IMR-90 (cell line): ENCODE measurements at places on chromosomes 1 and 21. TPM values are rescaled to one million over a fixed set of nuclear protein-coding genes. Genes with fewer than 3 reads are reported as not detected.

The CRYBG2 gene
- total RNA-seq, result not detected in 2 replicates

The ZMYND12 gene
- under 0.01 TPM in 1 of 2 replicates, not detected in the other for total RNA-seq

The LTN1 gene
- 35.5 and 45.0 TPM in 2 replicates for total RNA-seq

The PEAR1 gene
- 2.0 and 2.8 TPM in 2 replicates for total RNA-seq

The ITLN2 gene
- total RNA-seq, result not detected in 2 replicates

The BARHL2 gene
- total RNA-seq, result not detected in 2 replicates

The RIIAD1 gene
- not detected in 2 replicates for total RNA-seq

The ACTL8 gene
- under 0.01 and 0.28 TPM in 2 replicates for total RNA-seq

The AMPD1 gene
- not detected in 2 replicates for total RNA-seq

The C1orf53 gene
- 4.2 and 4.8 TPM in 2 replicates for total RNA-seq

The SIK1 gene
- total RNA-seq, result 0.54 and 0.83 TPM in 2 replicates

The NUDT4B gene
- total RNA-seq, result 19.9 and 28.6 TPM in 2 replicates

The CACNA1S gene
- not detected in 2 replicates for total RNA-seq

The AADACL3 gene
- not detected in 2 replicates for total RNA-seq

The TRIM63 gene
- not detected in 2 replicates for total RNA-seq

The TMPRSS15 gene
- not detected in 2 replicates for total RNA-seq

The SUSD4 gene
- 1.1 and 2.7 TPM in 2 replicates for total RNA-seq

The COG2 gene
- 16.7 and 17.8 TPM in 2 replicates for total RNA-seq

The SERPINC1 gene
- not detected in 2 replicates for total RNA-seq

The USP25 gene
- 23.3 and 30.8 TPM in 2 replicates for total RNA-seq

The GPR153 gene
- 1.7 and 1.8 TPM in 2 replicates for total RNA-seq

The AKR7A3 gene
- total RNA-seq, result under 0.01 and 0.18 TPM in 2 replicates

The FAM78B gene
- under 0.01 and 0.28 TPM in 2 replicates for total RNA-seq

The GIPC2 gene
- 0.18 and 0.28 TPM in 2 replicates for total RNA-seq

The MAP3K21 gene
- total RNA-seq, result 0.18 and 0.28 TPM in 2 replicates
